ENCODE measurements at places on chromosomes 3 and 15.

- no peak for DNase-seq
Measured at GRCh38 chr3:175357758-175358157, 498.6 kb downstream of the NAALADL2 start.

GRCh38 chr3:128572644-128573105 lies 77.9 kb downstream of the RPN1 start:
- no peak for DNase-seq

GRCh38 chr3:66010739-66011655 lies 27.7 kb downstream of the MAGI1 start:
- DNase-seq: no peak

DNA sequence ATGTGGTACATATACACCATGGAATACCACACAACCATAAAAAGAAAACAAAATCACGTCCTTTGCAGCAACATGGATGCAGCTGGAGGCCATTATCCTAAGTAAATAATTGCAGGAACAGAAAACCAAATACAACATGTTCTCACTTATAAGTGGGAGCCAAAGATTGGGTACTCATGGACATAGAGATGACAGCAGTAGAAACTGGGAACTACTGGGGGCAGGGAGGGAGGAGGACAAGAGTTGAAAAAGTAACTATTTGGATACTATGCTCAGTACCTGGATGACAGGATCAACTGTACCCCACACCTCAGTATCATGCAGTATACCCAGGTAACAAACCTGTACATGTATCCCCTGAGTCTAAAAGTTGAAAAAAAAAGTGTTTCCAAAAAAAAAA lies 23.2 kb upstream of the ATOSA start:
- DNase-seq: no peak

DNA sequence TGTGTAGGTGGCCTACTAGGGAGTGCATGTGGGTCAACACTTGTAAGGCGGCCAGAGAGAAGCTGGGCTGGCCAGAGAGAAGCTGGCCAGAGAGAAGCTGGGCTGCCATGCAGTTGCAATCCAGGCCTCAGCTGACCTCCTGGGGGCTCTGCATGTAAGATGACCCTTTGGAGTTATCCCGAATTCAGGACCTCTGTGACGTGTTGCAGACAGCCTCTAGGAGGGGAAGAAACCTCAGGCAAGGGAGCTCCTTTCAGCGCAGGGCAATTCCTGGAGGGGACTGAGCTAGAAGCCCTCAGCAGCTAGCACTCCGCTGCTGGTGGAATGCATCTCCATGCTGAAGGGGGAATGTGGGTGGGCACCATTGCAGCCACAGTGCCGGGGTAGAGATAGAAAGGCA lies 15.8 kb upstream of the KBTBD12 start:
- no peak for DNase-seq

DNA sequence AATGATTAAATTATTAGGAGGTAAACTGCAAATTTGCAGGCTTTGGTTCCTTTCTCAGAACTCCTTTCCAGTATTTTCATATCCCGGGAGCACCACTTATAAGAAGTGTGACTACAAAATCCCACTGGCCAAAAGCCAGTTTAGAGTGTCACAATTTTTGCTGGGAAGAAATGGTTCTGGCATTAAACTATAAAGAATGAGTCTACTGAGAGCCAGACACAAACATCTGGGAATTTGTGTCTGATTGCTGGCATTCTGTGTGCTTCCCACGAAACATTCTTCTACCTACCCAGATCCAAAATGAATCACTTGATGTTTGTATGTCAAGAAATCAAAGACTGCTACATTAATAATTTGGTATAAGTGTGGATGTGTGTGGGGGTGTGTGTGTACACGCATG lies 82.8 kb downstream of the DUT start:
- no peak for DNase-seq

DNA sequence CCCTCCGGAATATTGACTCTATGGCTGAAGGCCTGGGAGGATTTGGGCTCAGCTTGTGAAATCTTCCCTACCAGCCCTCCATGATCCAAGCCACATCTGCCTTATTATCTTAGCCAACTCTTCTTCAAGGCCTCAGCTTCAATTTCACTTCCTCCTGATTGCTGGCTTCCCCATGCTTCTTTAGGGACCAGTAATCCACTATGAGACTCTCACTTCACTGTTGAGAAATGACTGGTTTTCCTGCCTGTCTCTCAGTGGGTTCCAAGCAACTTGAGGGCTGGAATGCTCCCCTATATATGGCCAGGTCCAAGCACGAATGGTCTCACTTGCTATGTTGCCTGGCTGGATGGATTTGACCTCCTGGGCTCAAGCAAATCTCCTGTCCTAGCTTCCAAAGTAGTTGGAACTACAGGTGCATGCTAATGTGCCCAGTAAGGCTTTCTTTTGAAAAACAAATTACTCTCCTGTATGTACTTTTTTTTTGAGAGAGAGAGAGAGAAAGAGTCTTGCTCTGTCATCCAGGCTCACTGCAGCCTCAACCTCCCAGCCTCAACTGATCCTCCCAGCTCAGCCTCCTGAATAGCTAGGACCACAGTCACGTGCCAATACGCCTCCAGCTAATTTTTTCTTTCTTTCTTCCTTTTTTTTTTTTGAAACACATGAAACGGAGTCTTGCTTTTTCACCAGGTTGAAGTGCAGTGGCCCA lies 7.9 kb upstream of the PIK3CB start:
- no peak for DNase-seq

GRCh38 chr15:100311833-100312476 lies 29.8 kb downstream of the ADAMTS17 start:
- no peak for DNase-seq

DNA sequence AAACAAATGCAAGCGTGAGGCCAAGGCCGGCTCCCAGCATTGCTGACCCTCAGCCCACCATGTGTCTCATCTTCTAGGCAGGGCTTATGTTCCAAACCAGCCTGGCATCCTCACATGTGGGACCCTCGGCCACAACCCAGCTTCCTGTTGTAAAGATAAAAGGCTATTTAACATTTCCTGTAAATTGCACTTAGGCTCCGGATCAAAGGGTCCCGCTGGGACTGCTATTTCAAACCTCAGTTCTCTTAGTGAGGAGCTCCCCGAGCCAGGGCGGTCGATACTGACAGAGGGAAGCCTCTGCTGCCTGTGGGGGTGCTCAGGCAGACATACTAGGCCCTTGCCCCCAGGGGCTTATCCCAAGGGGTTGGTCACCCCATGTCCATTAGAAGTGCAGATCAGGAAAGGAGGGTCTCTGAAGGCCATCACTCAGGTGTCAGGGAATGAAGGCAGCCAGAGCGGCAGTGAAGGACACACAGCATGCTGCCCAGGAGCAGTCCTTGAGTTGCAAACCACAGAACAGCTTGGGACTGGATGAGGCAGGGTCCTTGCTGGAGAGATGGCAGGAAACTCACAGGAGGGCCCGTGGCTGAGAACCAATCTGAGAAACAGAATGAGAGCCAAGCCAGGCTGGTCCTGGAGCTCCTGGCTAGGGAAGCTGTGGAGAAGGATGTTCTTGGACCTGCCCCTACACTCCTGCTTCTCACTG lies 239.9 kb downstream of the TLE3 start:
- peak; percentile 30 for DNase-seq
